ENCODE measurements at places on chromosomes 12 and 14.

- no peak for DNase-seq
Observed at GRCh38 chr14:90599339-90599738, 202.5 kb downstream of the CALM1 start.

GRCh38 chr14:81716953-81717352 is 183.3 kb upstream of the SEL1L start:
- no peak for DNase-seq

DNA sequence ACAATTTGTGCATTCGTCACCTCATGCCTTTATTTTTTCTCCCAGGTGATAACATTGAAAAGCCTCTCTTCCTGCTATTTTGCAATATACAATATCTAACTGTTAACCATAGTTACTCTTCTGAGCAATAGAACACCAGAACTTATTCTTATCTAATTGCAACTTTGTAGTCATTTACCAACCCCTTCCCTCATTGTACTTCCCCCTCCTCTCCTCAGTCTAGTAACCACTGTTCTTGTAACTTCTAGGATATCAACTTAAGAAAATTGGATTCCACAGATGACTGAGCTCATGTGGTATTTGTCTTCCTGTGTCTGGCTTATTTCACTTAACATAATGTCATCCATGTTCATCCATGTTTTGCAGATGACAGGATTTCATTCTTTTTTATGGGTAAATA is 7.6 kb downstream of the MUCL1 start:
- DNase-seq, result no peak

- no peak for DNase-seq
Observed at GRCh38 chr12:47979166-47979565, 15.8 kb downstream of the TMEM106C start.

DNA sequence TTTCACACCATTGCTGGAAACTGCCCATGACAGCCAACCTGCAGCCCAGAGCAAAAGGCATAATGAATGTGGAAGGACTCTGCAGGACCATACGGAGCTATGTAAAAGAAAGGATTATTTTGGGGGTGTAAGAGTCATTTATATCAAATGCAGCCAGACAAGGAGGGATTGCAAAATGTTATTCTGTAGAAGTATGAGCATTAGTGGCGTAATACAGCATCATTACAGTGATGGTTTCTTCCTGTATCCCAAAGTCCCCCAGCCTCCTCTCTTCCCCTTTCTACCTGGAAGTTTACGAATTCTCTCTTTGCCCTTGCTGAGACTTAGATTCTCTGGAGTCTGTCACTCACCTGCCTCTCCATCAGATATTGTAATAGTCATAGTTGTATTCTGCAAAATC is 89.9 kb downstream of the BORCS5 start:
- DNase-seq, result no peak

GRCh38 chr12:118689793-118690192 is 291.5 kb upstream of the SRRM4 start:
- no peak for DNase-seq

DNA sequence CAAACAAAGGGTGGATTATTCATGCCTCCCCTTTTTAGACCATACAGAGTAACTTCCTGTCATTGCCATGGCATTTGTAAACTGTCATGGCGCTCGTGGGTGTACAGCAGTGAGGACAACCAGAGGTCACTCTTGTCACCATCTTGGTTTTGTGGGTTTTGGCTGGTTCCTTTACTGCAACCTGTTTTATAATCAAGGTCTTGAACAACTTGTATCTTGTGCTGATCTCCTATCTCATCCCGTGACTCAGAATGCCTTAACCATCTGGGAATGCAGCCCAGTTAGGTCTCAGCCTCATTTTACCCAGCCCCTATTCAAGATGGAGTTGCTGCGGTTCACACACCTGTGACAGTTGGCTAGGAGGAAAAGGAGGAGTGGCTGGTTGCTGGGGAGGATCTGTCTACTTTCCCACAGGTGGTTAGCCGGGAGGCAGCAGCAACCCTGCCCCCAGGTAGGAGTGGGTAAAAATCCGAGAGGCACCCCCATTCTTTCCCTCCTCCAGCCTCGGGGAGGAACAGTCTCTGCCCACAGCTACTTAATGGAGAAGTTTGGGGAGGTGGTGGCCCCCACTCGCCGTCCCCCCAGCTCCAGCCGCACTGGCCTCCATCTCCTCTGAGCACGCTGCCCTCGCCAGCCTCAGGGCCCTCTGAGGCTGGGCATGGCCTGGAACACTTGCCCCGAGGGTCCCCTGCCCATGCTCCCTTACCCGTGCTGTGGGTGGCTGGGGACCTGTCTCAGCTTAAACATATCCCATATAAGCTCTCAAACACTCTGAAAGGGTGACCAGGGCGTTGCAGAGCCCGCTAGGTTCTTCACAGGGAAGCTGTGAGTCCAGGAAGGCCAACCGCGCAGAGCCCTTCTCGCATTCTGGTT is 41.7 kb downstream of the SMIM41 start:
- no peak for DNase-seq

GRCh38 chr12:90828621-90829020 is 126.4 kb downstream of the CCER1 start:
- DNase-seq, result no peak

- no peak for DNase-seq
Observed at GRCh38 chr12:105220929-105221290, 15.1 kb downstream of the APPL2 start.

DNA sequence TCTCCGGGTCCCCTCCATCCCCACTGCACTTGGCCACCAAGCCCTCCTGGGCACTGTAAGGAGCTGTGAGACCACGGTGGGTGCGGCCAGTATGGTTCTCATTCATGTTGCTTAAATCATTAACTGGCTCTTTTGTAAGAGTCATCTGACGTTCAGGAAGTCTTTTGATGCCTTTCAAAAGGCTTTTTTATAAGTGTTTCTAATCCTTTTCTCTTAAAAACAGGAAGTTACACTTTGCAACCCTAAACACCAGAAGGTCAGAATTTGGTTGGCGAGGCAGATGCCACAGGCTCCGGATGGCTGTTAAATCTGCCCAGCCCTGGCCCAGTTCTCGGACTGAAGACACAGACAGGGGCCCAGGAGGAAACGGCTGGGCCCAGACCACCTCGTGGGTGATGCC is 26.1 kb upstream of the DIO3 start:
- DNase-seq, result no peak

- DNase-seq, result no peak
Observed at GRCh38 chr12:24728366-24728765, 220.5 kb downstream of the BCAT1 start.

GRCh38 chr14:95495538-95496025 is 20.9 kb downstream of the SYNE3 start:
- DNase-seq, result no peak

DNA sequence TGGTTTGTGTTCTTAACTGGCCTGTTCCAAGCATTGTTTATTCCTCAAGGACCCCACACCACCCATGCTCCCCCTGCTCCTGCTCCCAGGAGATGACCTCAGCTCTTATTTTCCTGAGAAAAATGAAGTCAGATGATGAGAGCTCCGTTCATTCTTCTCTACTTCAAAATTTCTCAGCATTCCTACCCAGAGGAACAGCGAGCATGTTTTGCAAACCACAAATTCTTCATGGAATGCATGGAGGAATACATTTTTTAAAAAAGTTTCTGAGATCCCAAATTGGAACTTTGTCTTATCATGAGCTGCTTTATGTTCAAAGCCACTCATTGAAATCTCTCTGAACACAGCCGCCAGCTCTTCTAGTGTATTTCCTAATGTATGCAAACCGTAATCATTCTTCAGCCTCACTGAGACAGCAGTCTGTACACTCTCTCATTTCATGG is 44.9 kb downstream of the SYNE2 start:
- no peak for DNase-seq

DNA sequence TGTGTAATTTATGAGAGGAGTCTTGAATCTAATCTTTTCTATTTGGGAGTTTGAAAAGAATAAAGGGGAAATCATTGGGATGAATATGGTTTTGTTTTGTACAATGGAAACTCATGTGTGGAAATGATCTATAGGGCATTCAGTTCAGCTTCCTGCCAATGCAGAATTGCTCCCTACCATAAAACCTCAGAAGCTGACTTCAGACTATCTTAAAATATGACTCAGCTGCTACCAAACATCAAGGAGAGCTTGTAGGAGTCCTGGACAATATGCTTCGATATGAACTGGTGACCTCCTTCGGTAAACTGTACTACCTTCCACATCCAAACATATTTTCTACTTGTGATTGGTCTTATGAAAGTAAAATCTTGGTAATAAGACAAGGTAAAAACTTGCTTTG is 160.6 kb downstream of the CAPZA3 start:
- DNase-seq, result no peak

DNA sequence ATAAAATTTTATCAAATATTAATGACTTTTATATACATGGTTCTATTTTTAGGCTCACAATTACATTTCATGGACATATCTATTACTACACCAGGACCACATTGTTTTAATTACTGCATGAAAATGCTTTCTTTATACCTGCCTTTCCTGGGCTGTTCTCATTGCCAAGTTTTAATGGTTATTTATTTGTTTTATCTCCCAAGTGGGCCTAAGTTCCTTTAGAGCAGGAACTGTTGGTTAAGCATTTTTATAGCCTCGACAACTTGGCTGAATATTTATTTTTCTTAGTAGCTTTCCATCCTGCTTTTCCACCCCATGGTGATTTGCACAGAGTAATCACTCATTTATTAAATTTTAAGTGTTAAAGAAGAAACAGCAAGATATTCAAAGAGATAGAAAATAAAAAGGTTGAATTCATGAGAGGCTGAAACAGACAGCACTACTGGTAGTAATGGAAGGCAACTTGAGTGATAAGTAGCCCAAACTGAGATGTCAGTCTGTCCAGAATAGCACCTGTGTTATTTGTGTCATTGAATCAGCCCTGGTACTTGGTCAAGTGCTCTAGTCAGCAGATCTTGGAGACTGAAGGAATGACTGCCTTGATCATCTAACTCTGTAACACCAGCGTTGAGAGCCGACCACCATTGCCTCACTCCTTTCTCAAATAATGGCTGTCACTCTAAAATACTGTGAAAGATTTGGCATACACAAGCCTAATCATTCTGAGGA is 119.1 kb upstream of the EGLN3 start:
- no peak for DNase-seq

GRCh38 chr12:2083008-2083407 is 30.2 kb downstream of the CACNA1C start:
- no peak for DNase-seq

DNA sequence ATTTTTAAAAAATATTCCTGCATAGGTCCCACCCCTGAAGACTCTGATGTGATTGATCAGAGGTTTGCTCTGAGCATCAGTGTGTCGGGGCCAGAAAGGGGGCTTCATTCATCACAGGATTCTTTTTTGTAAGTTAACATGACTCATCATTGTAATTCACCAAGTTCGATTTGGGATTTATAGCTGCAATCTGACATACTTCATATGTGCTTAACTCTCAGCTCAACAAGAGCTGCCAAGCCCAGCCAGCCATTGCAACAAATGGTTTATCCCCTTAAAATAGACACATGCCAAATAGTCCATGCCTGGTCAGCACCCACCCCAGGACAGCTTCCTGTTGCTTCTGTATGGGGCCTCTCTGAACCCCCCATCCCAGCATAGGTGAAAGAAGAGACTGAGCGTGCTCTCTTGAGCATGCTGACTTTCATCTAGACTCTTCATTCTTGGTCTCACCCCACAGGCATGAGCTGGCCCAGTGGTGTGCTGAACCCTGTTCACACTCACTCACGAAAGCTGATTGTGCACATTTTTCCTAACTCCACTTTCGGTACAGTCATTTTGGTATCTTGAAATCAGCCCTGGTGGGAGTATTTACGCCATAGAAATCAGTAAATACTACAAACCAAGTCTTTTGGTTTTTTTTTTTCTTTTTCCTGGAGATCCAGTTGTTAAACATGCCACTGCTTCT is 101.4 kb downstream of the STAB2 start:
- no peak for DNase-seq

DNA sequence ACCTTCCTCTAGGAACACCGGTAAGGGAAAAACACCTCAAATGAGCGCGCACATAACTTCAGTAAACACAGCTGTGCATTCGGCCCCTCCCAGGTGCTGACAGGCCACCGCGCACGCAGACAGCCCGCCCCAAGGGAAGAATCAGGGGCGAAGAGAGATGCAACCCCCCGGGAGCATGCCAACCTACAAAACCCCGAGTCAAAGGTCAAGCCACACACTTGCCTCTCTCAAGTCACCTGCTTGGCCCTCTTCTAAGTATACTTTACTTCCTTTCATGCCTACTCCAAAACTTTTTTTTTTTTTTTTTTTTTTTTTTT is 2.3 kb upstream of the CYP46A1 start:
- no peak for DNase-seq

DNA sequence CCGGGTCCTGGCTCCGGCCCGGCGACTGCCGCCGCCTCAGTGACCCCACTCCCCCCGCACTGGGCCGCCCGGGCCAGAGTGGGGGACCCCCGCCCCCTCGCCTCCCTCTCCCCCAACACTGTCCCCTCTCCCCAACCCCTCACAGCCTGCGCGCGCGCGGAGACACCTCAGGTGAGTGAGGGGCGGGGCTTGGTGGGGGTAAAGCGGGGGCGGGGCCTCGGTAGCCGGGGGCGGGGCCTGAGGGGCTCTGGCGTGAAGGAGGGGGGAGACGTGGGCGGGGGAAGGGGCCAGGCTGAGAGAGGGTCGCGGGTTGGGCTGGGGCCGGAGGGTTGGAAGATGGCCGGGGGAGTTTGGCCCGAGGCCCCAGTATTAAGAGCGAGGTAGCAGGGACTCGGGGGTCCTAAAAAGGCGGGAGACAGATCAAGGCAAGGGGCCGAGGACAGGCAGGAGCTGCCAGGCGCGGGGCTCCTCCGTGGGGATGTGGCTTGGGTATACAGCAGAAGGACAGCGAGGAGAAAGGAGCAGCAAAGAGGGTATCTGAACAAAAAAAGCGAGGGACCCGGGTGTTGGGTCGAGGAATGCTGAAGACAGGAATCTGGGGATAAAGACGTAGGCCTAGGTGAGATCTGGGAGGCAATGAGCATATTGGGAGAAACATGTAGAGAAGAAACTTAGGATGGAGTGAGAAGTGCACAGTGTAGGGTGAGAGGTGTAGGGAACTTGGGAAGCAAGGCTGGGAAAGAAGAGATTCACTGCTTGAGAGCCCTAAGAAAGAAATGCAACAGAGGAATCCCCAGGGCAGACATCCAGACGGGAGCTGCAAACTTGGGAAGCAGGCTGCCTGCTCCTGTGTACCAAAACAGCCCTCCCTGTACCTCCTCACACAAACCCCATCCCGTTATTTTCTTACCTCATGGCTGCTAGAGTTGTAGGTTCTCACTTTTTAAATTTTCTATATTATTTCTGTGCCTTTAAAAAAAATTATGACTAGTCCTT is 10.8 kb downstream of the SUOX start:
- DNase-seq, result peak; percentile 49
